ENCODE measurements at places on chromosomes 1 and 21.

DNA sequence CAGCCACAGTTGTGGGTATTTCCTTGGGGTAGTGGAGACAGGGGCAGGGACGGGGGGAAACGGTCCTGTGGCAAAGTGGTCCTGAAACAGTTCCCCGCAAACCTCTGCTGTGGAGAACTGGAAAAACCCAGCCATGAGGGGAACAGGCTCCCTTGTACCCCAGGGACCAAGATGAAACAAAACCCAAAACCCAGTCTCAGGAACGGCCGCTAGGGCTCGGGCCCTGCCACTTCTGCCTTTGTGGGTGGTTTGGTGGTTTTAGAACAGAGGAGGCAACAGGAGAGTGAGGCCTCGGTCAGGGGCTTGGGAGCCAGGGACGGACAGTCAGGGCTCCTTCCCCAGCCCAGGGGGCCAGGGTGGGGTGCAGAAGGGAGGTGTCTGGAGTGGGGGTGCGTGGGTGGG lies 24.8 kb upstream of the EDN2 start:
- no peak for DNase-seq

DNA sequence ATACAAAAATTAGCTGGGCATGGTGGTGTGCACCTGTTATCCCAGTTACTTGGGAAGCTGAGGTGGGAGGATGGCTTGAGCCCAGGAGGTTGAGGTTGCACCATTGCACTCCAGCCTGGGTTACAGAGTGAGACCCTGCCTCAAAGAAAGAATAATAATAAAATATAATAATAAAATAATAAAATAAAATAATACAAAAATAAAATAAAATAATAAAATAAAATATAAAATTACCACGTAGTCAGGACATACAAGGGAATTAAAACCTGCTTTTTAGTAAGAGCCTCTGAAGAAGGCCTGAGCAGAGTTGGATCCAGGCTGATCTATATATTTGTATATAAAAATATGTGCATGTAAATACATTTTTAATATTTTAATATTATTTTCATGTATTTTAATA lies 41.7 kb downstream of the EPHB2 start:
- DNase-seq, result no peak

DNA sequence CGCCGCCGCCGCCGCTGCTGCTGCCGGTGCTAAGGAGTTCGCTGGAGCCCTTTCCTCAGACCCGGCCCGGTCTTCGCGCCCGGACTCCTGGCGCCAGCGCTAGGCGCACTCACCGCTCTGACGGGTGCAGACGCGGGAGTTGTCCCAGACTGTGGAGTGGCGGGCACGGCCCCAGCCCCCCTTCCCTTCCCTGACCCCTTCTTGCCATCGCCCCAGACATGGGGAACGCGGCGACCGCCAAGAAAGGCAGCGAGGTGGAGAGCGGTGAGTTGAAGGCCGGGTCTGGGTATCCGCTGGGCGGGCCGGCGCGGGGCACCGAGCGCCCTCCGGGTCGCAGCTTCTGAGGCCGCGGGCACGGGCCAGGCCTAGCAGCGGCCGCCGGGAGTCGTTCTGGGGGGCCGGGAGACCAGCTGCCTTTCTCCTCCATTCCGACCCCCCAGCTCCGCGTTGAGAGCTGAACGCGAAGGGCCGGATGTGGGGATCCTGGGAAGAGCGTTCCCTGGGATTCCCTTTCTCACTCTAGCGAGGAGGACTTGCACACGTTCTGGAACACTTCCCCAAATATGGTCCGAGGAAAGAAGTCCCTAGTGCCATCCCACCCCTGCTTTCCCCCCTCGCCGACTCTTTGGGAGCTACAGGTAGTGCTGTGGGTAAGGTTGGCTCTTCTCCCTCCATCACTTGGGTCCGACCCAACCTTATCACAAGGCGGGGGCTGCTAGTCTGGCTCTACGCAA lies 65.8 kb upstream of the PRKACB start:
- no peak for DNase-seq

GRCh38 chr1:27804791-27805190 lies 25.8 kb upstream of the PPP1R8 start:
- no peak for DNase-seq

GRCh38 chr1:60108196-60108595 lies 34.6 kb upstream of the C1orf87 start:
- DNase-seq, result no peak

DNA sequence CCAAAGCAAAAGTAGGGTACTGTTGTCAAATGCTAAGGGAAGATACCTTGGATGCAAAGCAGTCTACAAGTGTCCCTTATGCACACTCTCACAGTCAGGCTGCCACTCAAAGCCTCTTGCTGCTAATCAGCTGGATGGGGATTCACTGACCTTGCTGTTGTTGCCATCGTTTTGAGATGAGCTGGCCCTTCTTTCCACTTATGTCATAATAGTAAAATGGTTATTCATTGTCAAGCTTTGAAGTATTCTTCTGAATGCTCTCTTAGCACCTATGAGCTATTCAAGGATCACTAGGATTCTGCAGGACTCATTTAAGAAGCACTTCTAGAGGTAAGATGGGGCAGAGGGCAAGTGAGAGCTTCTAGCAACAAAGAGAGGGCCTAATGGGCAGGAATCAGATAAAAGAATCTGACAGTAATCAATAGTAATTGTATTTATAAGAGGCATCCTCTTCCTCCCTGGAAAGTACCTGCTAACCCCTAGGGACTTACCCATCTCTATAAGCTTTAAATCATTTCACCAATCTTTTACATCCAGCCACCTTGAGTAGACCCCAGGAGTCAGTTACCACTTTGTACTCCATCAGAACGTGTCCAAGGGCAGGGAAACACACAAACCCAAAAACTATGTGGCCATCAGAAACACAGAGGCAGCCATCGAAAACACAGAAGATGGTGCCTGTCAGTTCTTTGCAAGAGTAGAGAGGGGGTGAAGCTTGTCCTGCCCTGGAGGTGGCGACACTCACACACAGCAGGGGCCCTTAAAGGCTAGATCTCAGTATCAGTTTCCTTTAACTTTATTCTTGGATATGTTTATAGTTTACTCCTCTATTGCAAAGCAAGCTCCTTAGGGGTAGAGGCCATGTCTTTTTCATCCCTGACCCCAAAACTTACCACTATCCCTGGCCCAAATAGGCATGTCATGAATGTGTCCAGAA lies 103.7 kb upstream of the NFIA start:
- DNase-seq, result peak; percentile 7

GRCh38 chr1:173383351-173383750 lies 93.8 kb upstream of the PRDX6 start:
- no peak for DNase-seq

- no peak for DNase-seq
Measured at GRCh38 chr1:36754366-36754765, 271.7 kb upstream of the CSF3R start.

DNA sequence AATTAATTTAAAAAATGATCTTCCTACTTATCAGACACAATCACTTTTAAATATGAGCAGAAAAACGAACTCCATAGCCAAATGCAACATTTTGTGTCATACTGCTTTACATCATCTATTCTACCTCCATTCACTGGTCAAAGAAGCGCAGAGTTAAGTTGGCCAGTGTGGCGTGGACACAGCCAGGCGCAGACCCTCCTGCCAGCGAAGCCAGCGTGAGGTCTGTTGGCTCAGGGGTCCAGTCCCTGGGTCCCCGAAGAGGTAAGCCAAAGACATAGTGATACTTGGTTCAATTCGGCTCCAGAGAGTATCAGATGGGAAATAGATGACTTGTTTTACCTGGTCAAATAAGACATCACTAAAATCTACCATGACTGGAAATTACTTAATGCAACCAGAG lies 59.2 kb downstream of the B3GALT5 start:
- no peak for DNase-seq

DNA sequence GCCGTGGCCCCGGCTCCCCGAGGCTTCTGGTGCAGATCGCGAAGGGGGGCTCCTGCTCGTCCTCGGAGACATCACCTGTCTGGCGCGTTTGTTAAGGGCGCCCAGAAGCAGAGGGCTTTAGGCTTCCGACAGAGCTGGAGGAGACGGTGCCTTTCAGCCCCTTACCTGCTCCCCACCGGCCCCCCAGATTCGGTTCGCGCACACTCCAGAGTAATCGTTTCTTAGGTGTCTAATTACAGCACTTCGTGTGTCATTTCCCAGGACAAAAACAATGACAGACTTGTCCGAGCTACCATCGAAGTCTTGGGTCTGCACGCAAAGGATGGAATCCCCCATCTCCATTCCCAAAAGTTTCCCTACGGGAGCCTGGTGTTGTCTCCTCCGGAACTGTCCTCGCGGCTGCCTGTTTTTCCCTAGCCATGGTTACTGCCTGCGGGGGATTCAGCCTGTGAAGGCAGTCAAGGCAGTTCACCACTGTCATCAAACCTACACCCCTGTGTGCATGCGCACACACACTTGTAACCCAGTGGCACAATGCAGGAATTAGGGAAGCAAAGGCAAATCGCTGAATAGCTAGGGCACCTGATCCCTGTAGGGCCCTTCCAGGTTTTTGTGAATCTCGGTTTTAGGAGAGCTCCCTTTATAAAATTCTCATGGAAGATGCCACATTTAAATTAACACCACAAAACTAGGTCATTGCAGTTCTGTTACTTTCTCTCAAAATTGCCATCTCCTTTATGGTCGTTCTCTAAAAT lies 738 bp upstream of the CDC42BPA start:
- DNase-seq, result no peak

DNA sequence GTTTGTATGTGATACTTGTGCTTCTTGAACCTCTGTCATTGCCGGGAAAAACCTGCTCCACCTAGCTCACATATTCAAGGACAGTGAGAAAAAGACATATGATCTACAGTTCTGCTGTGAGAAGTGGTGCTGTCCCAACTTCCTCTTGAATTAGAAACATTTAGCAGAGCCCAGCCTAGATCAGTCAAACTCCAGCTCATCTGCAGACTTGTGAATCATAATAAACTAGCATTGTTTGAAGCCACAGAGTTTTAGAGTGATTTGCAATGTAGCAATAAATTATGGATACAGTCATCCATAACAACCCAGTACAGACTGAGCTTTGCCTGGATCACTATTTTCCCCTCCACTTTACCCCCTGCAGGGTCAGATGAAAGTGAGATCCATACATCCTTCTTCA lies 497.8 kb downstream of the PLA2G4A start:
- no peak for DNase-seq

DNA sequence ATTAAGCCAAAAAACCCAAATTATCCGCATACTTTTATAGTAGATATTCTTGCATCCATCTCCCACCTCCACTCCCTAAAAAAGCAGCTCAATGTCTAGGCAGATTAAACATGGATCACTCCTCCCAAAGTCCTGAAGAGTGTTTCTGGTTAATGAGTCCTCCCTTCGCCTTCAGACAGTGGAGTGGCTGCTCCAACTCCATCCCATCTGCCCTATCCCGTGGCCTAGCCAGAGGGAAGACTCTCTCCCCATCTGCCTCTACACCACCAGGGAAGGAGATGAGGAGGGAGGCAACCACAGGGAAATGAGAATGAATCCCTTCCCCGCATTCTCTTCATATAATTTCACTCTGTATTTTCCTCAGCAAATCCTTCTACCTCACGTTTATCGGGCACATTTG lies 103.8 kb downstream of the SLC45A1 start:
- DNase-seq, result no peak

DNA sequence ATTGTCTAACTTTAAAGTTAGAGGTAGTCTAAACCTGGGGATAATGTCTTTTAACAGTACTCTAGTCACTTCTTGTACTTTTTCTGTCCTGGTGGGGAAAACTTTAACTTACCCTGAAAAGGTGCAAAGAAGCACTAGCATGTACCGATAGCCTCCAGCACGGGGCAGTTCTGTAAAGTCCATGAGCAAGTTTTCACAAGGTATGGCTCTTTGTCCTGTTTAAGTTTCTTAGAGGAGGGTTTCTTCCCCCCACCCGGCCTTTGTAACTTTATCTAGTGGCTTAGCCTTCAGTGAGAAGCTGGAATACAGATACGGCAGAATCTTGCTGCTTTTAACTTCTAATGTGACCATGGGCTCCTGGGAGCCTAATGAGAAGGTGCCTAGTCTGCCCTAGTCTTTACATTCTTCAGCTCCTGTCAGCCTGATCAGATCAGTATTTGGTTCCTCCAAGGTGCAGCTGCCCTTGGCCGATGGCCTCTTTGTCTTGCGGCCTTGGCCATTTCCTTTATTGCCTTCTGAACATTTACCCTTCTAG lies 39.8 kb upstream of the CFAP126 start:
- no peak for DNase-seq

- DNase-seq, result no peak
Measured at GRCh38 chr21:42127164-42128150, 56.3 kb downstream of the UMODL1 start.

DNA sequence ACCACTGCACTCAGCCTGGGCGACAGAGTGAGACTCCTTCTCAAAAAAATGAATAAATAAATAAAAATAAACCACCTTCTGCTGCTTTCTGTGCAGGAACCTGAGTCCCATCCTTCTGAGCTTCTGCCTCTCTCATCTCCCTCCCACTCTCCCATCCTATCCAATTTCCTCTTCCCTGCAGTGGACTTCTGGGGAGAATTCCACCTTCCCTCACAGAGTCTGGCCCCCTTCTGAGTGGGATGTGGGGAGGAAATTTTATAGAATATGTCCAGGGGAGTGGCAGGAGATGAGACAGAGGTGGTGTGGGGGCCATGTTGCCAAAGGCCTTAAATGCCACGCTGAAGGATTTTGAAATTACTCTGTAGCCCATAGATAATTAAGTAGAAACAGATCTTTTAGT lies 5.4 kb upstream of the EFNA1 start:
- DNase-seq, result no peak

DNA sequence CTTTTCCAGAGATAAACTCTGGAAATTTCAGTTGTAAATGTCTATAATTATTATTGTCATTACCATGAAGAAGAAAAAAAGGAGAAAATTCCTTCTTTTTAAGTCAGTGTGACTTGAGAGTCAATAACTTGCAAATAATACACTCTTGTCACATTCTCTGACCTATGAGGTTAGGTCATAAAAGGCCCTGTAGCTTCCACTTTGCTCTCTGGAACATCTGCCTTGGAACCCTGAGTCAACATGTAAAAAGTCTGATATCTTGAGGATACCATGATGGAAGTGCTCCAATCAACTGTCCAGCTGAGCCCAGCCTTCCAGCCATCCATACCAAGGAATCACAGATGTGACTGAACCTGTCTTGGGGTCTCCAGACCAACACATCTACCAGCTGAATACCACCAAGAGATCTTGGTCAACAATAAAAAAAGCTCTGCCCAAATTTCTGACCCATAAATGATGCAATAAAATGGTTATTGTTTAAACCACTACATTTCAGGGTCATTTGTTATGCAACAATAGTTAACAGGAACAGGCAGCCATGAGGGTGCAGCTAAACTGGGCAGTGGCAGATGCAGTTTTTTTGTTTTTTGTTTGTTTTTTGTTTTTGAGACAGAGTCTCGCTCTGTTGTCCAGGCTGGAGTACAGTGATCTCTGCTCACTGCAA lies 10.3 kb downstream of the DMRTA2 start:
- DNase-seq, result no peak

GRCh38 chr1:229155472-229155871 lies 115.4 kb upstream of the RAB4A start:
- DNase-seq, result peak; percentile 58

- DNase-seq, result peak; percentile 65
Measured at GRCh38 chr1:54715493-54716298, at the start of gene TTC4. TTC4 (plus strand) TSS chr1:54715861; CDS start chr1:54715909, 48 bp downstream.

DNA sequence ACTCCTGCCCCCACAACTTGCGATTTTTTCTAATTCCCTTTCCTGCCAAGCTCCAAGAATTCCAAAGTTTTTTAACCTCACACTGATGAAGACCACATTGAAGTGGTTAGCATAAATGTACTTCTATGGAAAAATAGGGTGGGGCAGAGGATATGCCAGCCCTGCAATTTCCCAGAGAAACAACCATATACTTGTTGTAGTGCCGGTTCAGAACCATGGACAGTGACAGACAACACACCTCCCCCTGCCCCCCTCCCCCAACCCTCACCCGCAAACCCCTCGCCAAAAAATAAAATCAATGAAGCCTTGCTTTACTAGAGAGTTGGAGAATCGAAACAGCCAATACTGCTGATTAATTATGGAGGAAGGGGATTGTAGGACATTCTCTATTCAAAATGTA lies 109.5 kb upstream of the GRIK3 start:
- DNase-seq, result no peak

All from GDM1 (cell line).